ENCODE measurements at places on chromosomes 5 and 9. TPM values are rescaled to one million over a fixed set of nuclear protein-coding genes. Genes with fewer than 3 reads are reported as not detected.
A peak's percentile ranks its signal among the peaks of the same experiment; 100 is the strongest.

PDE6A gene
- polyA plus RNA-seq = 0.03 TPM

DCP2 gene
- polyA plus RNA-seq = 19.8 TPM

MLANA gene
- polyA plus RNA-seq = 0.61 TPM

- no peak for DNase-seq
Measured at GRCh38 chr5:71695071-71695470, 24.0 kb upstream of the CARTPT start.

DNA sequence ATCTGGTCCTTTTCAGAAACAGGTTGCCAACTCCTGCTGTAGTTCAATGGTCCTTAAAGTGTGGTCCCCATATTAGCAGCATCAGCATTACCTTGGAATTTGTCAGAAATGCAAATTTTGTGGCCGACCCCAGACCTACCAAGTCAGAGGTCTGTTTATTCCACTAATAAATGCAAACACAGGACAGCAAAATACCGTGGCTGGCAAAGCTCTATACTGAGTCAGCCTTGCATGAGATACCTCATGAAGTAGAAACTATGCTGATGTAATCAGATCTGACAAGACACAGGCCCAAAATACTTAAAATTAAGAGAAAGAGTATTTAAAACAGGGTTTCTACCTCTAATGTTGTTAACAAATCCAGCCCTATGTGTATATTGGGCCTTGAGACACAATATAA, 3.0 kb downstream of the GOLM1 start:
- DNase-seq = no peak

GRCh38 chr5:45507178-45507577, 189.0 kb downstream of the HCN1 start:
- peak; percentile 33 for DNase-seq

- no peak for DNase-seq
Measured at GRCh38 chr9:132595319-132595718, 12.9 kb downstream of the BARHL1 start.

GRCh38 chr5:33241802-33242201, 199.0 kb upstream of the TARS1 start:
- DNase-seq = no peak

- DNase-seq = no peak
Measured at GRCh38 chr5:111233052-111233374, 8.8 kb downstream of the CAMK4 start.

DNA sequence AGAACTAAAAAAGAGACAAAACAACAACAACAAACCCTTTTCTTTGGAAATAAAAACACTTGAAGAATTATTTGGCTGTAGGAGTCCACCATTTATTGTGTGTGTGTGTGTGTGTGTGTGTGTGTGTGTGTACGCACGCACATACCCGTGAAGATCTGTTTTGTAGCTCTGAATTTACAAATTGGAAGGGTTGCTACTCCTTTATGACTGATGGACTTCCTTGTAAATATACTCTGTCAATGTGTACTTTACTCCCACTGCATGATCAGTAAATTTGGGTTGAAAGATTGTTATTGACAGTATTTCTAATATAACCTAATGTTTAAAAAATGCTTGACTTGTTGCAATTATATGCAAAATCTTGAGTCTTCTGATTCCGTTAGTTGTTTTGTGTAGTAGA, 148.1 kb downstream of the ATG10 start:
- no peak for DNase-seq

GRCh38 chr5:127343866-127344265, 53.3 kb downstream of the MEGF10 start:
- DNase-seq = no peak
